Body of pancreas (tissue), 4 donors: ENCODE measurements at places on chromosomes 2 and 18.

DNA sequence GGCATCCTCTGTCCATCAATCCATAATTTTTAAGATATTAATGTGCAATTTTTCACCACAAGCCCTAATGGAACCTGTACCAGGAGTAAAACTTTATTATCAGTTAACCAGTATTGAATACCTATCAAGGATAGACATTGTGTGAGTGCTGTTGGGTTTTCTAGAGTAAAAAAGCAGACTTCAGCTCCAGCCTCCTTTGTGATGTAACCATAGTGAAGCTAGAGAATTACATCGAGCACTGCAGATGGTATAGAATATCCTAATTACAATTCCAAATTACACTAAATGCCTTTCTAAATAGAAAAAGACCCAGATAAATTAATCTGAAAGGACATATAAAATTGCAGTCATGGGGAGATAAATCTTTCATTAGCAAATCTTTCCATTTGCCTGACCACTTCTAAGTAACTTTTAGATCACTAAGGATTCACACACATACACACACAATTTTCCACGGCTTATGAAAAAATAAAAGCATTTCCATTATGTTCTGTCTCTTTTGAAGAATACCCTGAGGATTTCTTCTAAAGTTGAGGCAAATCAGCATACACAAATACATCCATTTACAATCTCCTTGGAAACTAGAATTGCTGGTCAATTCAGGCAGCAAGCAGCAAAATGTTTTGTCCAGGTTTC, 117.1 kb upstream of the TANK start:
- DNase-seq = no peak

DNA sequence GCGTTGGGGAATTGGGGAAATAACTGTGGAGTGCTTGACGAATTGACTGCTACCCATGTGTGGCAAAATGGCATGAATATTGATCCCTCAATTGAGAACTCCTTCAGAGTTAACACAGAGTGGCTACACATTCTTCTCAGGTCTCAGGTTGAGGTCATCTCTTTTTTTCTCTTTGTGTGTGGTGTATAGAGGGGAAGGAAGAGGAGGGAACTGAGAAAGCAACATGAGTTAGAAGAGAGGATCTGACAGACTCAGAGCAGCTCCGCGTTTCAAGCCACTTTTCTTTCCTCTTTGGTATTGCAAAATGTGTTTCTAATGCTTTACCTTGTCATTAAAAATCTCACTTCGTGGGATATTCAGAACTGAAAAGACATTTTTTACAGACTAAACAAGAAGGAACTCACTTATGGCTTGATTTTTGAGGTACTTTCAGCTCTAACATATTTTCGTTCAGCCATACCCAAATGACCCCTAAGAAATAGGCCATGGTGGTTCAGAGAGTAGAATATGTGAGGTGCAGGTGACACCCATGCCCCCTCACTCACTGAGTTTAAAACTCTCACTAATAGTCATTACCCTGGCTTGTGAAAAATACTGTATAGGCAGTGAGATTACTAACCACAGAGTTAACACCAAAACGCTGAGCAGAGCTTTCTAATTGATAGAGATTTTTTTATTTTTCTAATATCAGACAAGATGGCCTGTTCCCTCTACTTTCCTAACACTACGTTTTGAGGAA, 22.5 kb downstream of the STAT4 start:
- DNase-seq = no peak

- no peak for DNase-seq
These were observed 815.7 kb downstream of the ERBB4 start for GRCh38 chr2:211722928-211723327.

- no peak for DNase-seq
These were observed 13.8 kb downstream of the FANCL start for GRCh38 chr2:58227171-58227917.

- DNase-seq = peak; percentile 34
These were observed 61.6 kb upstream of the SLC38A11 start for GRCh38 chr2:165016772-165017411.

DNA sequence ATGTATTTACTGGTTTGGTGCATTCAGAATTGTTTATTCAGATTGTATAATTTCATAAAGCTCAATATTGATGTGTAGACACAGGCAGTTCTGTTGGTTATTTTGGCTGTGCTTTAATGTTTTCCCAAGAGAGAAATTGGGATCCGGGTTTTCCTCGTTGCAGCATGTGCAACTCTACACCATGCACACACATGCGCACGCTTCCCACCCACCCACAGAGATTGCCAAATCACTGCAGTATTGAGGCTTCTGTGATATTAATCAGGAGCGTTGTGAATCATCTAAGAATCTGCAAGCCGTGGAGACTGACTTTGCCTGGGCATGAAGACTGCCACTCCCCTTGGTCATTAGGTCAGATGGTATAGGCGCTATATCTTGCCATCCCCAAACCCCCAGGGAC, 571.5 kb downstream of the SLC4A3 start:
- no peak for DNase-seq

DNA sequence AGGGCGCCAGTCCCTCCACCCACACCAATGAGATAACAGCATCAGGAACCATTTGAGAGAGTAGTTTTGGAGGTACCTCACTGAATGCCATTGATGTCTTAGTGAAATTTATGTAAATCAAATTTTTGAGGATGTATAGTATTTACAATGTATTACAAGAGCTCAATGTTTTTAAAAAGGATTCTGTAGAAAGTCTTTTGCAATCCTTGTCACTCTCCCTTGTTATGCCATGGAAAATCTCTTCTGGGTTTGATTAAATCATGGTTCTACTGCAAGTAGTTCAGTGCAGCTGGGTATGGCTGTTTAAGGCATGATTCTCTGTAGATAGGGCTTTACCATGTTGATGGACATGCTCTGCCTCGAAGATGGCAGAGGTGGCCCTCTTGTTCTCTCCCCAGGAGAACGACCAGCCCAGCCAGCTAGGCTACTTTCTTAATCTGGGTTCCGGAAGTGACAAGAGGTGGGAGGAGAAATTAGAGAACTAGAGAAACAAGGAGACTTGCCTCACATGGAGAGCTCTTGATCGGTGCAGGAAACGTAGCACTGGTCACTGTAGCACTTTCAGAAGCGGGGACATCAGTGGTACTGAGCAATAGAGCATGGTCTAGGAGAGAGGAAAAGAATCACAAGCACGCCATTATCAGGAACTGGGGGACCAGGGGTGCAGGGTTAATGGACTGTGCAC, 202.7 kb downstream of the CLIP4 start:
- DNase-seq = no peak

GRCh38 chr2:56630286-56630685, 446.5 kb downstream of the CCDC85A start:
- DNase-seq = no peak

GRCh38 chr2:229728370-229728769, 14.0 kb upstream of the DNER start:
- no peak for DNase-seq

GRCh38 chr2:52097071-52097470, 1065.1 kb upstream of the NRXN1 start:
- DNase-seq = no peak

DNA sequence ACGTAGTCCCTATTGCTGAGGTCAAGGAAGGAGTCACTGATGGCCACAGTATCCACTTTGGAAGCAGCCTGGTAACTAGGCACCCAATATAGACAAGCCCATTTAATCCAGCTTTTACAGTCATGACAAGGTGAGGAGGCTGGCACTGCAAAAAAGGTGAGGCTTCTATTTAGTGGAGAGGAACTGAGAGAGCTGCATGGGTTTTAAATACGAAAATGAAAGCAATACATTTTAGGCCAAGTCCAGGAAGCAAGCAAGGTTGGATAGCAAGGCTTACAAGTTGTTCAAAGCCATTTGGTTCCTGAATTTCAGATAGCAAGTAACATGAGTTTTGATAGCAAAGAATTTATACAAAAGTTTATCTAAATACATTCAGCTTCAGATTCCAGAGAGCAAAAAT, 80.4 kb downstream of the SGPP2 start:
- DNase-seq = no peak

GRCh38 chr2:74739129-74739528, 85.1 kb downstream of the SEMA4F start:
- DNase-seq = no peak

DNA sequence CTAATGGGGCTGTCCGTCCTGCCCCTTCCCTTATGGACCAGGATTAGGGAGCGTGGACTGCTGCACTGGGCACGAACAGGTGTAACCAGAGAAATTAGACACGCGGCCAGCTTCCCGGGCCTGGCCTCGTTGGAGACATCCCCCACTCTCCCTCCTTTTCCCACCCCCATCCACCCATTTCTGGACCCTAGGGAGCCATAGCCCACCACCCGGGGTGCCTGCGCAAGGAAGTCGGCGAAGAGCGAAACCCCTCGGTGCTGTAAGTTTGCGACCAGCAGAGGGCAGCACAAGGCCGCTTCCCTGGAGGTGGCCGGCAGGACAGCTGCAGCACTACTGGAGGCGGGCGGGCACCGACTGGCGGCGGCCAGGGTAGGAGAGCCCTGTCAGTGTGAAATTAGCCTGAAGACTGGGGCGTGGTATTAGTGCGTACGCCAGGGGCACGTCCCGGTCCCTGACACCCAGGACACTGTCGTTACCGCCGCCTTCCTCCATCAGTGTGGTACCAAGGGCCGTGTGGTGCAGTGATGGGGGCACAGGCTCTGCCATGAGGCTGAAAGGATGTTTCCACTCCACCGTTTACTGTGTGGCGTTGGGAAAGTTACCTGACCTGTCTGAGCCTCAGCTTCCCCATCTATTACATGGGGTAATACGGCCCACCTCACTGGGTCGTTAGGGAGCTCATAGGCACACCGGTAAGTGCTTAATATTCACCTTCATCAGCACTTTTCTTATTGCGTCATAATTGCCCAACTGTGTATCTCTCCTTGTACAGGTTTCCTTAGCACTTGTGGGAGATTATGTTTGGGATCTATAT, 36.0 kb upstream of the CD207 start:
- peak; percentile 92 for DNase-seq

- no peak for DNase-seq
These were observed 154.1 kb upstream of the HDAC4 start for GRCh38 chr2:239554766-239555570.

- no peak for DNase-seq
These were observed 303.7 kb downstream of the SS18 start for GRCh38 chr18:25786758-25787157.

- no peak for DNase-seq
These were observed 600.4 kb upstream of the KLHL29 start for GRCh38 chr2:22784566-22784965.

- peak; percentile 68 for DNase-seq
These were observed 60.5 kb upstream of the POMC start for GRCh38 chr2:25228848-25229278.

DNA sequence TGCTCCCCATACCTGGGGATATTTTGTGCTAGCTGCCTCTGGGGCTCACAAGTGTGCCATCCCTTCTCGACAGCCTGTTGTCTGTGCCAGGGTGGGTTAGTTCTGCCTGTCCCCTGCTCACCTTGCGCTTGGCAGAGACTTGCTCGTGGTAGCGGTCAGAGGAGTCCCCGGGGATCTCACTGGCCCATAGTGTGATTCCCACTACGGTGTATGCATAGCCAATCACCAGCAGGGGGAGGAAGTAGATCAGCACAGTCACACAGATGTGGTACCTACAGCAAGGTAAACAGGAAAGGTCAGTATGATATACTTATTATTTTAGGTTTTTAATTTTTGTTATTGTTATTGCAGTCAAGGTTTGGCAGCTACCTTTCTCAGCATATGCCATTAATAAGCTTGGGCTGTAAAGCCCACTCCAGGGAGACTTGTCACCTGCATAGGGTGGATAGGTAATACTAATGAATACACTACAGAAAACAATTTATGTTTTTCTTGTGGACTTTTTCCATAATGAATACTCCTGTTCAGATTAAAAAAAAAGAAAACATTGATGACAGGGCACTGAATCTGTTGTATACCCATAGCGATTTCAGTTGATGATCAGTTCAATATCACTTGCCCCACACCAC, 95.2 kb downstream of the POLE4 start:
- peak; percentile 29 for DNase-seq

DNA sequence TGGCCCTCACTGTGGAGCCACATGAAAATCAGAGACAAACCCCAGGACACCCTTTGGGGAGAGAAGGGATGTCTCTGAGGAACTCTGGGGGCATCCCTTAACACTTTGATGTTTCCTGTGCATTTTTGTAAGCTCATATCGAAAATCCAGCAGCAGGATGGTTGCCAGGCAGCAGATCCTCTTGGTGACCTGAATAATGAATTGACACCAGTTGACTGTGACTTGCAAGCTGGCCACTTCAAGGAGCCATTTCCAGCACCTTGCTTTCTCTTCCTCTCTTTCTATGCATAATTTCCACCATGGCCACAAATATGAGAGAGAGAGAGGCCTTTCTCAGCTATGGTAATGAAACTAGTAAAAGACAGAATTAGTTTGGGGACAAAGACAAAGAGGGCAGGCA, 91.7 kb downstream of the NRP2 start:
- no peak for DNase-seq

DNA sequence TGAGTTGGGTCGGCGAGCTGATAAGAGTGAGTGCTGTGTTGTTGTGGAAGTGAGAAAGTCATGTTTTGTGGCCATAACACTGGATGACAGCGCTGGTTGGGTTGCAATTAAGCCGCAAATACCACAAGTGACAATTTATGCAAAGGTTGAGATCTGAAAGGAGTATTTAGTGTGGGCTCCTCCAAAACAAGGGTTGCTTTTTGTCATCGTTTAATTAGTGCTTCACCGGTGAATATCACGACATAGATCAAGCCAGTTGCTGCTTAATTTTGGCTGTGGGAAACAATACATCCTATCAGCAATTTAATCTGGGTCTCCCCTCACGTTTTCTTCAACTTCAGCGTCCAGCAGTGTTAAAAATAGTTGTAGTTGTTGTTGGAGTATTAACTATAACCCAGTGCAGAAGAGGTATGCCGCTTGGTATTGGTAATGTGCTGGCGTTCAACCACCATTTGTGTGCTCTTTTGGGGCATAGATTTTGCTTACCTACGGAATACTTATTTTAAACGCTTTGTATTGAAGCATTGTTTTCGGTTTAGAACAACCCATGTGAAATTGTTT, 662 bp downstream of the ACVR2A start:
- no peak for DNase-seq

GRCh38 chr2:1816414-1816911, 72.1 kb upstream of the PXDN start:
- peak; percentile 24 for DNase-seq

DNA sequence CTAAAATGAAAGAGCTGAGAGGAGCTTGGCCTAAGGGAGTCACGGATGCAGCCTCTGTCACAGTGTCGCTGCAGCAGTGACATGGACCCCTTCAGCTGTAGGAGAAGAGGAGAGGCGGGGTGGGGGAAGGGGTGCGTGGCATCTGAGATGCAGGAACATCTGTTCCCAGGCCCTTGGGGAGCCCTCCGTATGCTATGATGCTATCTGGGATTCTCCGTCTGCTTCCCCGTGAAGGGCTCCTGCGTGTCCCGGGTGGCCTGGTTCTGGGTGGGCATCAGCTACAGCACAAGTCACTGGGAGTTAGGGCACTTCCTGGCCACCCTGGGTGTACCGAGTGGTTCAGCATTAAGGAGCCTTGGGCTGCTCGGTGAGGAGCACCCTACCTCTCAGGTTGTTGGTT, 35.6 kb upstream of the B3GNT7 start:
- DNase-seq = no peak

DNA sequence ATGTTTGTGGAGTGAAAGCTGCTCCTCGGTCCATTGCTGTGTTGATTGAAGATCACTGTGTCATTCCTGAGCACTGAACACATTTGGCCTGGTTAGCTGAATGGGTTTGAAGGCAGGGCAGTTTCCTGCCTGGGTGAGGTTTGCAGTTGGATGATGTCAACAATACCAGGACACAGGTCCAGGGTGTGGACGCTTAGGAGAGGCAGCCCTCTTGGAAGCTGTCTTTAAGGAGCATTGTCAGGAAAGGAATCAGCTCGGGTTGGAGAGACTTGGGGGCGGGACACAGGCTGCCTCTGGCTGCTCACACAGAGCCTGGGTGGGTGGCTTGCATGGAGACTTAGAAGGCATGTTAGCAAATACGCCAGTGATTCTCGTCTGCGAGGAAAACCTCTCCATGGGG, 237.7 kb downstream of the SEPTIN10 start:
- DNase-seq = no peak
